T-helper 1 cell treated with Interleukin-12 subunit alpha and Interleukin-12 subunit beta and Interleukin-4 antibody, amounts not matched to agents 30 ng/mL and 1 ng/mL, for 36 hours (primary cell): ENCODE measurements at places on chromosomes 2 and 18. TPM values are rescaled to one million over a fixed set of nuclear protein-coding genes. Genes with fewer than 3 reads are reported as not detected.

The DSG1 gene
- total RNA-seq: not detected in 2 replicates

The NPPC gene
- total RNA-seq: not detected in 2 replicates

The SKOR2 gene
- not detected in 2 replicates for total RNA-seq

The PELI1 gene
- 48.8 and 55.6 TPM in 2 replicates for total RNA-seq

The TRIM54 gene
- total RNA-seq: 0.10 TPM in 1 of 2 replicates, not detected in the other

The PJVK gene
- 1.0 and 1.7 TPM in 2 replicates for total RNA-seq

The CACNB4 gene
- total RNA-seq: 0.44 and 0.80 TPM in 2 replicates

The CTNNA2 gene
- not detected in 2 replicates for total RNA-seq

The MYO5B gene
- total RNA-seq: 0.27 and 0.85 TPM in 2 replicates

The C2orf66 gene
- 1.2 and 1.8 TPM in 2 replicates for total RNA-seq

The CDH19 gene
- total RNA-seq: not detected in 2 replicates

The RFTN2 gene
- total RNA-seq: not detected in 2 replicates

The CNDP1 gene
- 0.20 TPM in 1 of 2 replicates, not detected in the other for total RNA-seq

The FNDC4 gene
- total RNA-seq: not detected in 2 replicates

The TMEM87B gene
- total RNA-seq: 15.7 and 20.7 TPM in 2 replicates

The UGT1A3 gene
- not detected in 2 replicates for total RNA-seq

The POLR1B gene
- total RNA-seq: 36.2 and 42.3 TPM in 2 replicates

The SLC25A52 gene
- total RNA-seq: not detected in 2 replicates

The ANTXR1 gene
- 0.07 and 0.15 TPM in 2 replicates for total RNA-seq

The FAM228A gene
- not detected in 2 replicates for total RNA-seq

The TDRD15 gene
- total RNA-seq: not detected in 2 replicates

The AGXT gene
- total RNA-seq: not detected in 2 replicates

The KIAA2012 gene
- not detected in 2 replicates for total RNA-seq

The CDCA7 gene
- total RNA-seq: 70.6 and 81.4 TPM in 2 replicates
